Nucleus accumbens (tissue), 56 donors: ENCODE measurements at places on chromosomes 4 and X.

DNA sequence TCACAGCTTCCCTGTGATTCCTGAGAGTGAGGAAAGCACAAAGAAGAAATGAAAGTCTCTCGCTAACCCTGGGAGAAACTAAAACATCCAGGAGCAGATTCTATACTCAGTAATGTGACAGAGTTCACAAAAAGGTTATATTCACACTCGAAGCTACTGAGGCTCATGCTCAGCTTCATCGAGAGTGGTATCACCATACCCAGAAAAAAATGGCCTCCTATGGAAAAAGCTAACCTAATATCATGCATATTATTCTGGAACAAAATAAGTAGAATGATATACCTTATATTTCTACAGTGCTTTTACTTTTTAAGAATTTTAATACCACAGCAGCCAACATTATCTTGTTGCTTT, 13.5 kb upstream of the CDKN2AIP start:
- no peak for DNase-seq

GRCh38 chrX:119539872-119540271, 25.3 kb downstream of the STEEP1 start:
- DNase-seq = no peak

DNA sequence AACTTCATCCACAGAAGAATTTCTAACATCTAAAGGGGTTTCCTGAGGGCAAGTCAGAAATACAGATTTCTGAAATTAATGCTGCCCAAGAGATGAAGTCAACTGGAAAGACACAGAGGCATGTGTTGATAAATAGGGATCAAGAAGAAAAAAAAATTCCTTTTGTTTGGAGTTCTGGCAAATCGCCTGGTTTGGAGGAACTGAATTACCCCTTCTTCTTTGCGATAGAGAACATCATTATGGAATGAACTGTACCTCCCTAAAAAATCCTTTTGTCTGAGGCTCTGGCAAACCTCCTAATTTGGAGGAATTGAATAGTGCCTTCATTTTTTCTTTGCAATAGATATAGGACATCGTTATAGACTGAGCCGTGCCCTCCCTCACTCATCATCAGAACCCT, 200.9 kb downstream of the DHRSX start:
- no peak for DNase-seq

DNA sequence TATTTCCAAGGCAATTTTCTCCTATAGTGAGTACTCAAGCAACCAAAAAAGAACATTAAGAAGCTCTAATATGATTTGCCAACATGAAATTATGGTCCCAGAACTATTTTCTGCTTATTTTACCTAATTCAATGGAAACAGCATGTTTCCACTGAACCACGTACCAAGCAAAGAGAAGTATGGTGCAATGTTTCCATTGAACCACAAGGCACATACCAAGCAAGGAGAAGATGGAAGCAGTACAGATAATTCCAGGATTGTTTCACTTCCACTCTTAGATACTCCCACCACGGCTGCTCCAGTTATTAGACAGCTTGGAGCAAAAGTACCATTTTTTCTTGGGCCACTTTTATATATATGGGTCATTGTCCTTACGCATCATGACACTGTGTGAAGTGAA, 164.9 kb downstream of the RNF150 start:
- no peak for DNase-seq

GRCh38 chr4:110265001-110265400, 66.6 kb upstream of the ELOVL6 start:
- no peak for DNase-seq

GRCh38 chr4:98491899-98492559, 166.4 kb downstream of the TSPAN5 start:
- no peak for DNase-seq

- DNase-seq = no peak
Observed at GRCh38 chr4:48025005-48025404, 8.4 kb downstream of the NIPAL1 start.

- DNase-seq = no peak
Observed at GRCh38 chr4:114690571-114690970, 92.0 kb downstream of the UGT8 start.
